Urothelium cell line (cell line): ENCODE measurements at places on chromosomes 11 and 22.
A peak's percentile ranks its signal among the peaks of the same experiment; 100 is the strongest.

DNA sequence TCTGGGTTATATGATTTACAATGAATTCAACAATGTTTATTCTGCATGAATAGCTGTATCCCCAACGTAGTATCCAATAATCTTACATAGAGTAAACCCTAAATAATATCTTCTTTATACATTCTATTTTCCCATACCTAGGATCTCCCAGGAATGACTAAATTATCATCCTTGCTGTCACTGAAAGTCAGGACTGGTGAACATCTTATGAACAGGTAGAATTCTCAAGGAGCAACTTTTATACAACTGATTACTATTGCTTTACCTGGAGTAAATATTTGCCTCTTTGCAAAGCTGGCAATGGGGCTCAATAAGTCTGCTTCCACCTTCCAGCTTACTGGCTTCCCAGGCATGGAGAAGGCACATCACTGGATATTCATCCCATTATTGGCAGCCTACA is at the start of gene OR51B6:
Gene OR51B6 (plus strand): TSS at position 301 of the 400 bp plus-strand sequence. CDS start 0 bp downstream, at position 301.
- no peak for DNase-seq

GRCh38 chr11:6025056-6025455 is 5.5 kb downstream of the OR56A1 start:
- DNase-seq = no peak

DNA sequence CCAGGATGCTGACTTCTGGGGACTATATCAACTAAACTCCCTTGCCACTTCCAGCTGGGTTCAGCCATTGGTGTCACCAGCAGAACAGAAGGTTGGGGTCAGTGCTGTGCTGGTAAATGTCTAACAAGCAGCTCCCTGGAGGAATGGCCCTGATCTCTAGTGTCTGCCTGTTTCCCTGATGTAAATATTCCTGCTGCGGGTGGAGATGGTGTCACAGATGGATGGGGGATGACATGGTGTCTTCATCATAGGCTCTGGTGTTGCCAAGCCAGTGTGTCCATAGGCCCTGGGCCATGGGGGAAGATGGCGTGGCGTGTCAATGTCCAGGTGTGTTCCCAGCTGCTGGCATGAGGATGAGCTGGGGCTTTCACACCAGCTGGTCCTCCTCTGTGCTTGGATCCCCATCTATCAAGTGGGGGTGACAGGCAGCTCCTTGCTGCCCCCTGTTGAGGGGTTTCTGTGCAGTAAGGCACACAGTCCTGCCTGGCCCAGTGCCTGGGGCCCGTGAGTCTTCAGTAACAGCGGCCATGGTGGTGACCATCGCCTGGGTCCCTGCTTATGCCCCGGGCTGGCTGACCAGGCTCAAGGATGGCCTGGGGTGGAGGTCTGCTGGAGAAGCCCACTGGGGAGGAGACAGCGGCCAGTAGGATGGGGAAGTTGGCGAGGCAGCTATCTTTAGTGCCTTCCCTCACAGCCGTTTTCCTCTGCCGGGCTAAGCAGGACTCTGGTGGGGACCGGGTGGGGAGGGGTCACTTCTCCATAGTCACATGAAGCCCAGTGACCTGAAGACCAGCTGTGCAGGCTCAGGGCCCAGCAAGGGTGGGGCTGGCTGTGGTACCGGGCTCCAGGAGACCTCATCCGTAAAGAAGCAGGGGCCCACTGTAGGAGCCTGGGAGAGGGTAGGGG is 12.7 kb downstream of the RPL3 start:
- DNase-seq = no peak

- DNase-seq = no peak
Measured at GRCh38 chr11:47943721-47944586, 36.4 kb upstream of the PTPRJ start.

DNA sequence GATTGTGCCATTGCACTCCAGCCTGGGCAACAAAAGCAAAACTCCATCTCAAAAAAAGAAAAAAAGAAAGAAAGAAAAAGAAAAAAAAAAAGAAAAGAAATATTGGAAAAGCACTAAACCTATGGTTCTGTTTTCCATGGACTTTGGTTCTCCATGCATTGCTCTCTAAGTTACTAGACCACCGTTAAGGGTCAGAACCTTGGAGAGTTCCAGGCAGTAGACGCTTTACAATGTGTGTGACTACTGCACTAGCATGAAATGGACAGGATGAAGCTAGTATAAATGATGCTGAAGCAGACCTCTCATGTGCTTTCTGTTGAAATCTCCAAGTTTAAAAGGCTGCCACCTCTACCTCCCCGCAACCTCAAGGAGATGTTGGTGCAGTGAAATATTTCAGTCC is 63.5 kb downstream of the SIK2 start:
- peak; percentile 54 for DNase-seq

GRCh38 chr11:35662061-35662648 is 420 bp upstream of the TRIM44 start:
- peak; percentile 23 for DNase-seq

DNA sequence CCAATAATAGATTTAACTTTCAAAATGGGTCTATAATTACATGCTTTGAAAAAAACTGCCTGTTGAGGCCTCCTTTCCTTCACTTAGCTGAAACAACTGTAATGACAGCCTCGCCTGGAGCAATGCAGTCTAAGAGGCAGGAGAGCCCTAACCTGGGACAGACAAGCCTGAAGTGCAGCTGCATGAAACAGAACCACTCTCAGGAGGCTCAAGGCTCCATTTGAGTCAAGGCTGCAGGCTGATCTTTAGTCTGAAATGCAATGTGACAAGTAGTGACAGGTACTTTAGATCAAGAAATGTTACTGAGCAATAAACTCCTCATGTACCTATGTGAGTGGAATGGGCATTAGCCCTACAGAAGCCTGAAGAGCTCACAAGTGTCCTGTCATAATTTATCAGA is 414.0 kb upstream of the LUZP2 start:
- DNase-seq = no peak

DNA sequence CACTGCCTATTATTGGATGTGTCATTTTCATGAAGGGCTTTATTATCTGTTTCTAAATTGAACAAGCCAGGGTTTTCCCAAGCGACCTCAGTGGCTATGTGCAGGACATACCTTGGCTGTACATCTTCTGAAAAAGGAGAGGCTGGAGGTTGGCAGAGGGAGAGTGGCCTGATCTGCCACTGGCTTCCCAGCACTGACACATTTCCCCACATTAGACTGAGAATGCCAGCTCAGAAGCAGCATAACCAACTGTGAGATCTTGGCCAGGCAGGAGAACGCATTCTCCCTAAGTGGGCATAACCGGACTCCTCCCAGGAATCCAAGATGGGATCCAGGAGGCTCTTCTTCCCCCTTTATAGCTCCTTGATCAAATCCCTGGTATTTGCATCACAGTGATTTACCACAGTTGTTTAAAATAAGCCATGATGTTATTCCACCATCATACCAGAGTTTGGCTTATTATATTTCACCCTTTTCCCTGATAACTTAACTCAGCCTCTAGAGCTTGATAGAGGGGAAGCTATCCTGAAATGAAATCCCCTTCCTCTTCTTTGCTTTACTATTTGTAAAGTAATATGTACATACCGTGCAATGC is 33.8 kb downstream of the AMOTL1 start:
- DNase-seq = no peak

- no peak for DNase-seq
Measured at GRCh38 chr22:37920126-37920525, 14.0 kb downstream of the MICALL1 start.
